ENCODE measurements at places on chromosomes 13 and 19.
A peak's percentile ranks its signal among the peaks of the same experiment; 100 is the strongest.

DNA sequence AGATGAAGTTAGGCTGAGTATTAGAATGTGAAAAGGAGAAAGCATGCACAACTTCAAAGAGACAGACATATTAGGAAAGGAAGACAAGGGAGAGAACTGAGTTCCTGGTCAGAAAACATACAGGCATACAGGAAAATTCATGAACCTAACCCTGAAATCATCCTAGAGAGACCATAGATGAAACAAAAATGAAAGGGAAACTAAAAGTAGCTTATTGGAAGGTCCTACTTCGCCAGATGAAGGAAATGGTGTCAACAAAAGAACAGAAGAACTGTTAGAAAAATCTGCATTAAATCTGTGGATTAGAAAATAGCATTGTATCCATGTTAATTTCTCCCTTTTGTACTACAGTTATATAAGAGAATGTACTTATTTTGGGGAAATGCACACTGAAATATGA lies 169.0 kb upstream of the UFM1 start:
- DNase-seq = no peak

- DNase-seq = peak; percentile 84
These were observed 13.5 kb downstream of the DPF1 start for GRCh38 chr19:38210458-38210987.

GRCh38 chr13:100394005-100394695 lies 194.4 kb downstream of the GGACT start:
- DNase-seq = no peak

- DNase-seq = no peak
These were observed 395.6 kb downstream of the KLF12 start for GRCh38 chr13:73738626-73739025.

DNA sequence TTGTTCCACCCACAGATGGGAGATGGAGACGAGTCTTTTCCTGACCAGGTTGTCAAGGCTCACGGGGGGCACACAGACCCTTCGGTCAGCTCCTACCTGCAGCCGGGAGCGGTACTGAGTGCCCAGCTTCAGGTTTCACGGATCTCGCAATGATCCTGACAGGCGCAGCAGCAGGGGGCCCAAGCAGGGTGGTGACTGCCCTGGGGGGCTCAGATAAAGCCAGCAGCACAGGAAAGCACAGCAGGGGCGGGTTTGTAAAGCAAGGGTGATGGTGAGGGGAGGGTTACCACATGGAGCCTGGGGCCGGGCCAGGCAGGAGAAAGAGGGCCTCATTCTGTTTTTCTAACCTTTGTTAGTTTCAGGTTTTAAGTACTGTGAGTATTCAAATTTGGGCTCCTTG lies 41.7 kb upstream of the ATP11A start:
- DNase-seq = peak; percentile 67

GRCh38 chr19:45599286-45599685 lies 2.7 kb downstream of the GPR4 start:
- no peak for DNase-seq

- DNase-seq = no peak
These were observed at the start of gene PPP1R12C for GRCh38 chr19:55116859-55117662. Gene PPP1R12C (minus strand): TSS chr19:55117637. CDS start chr19:55117543, 94 bp downstream.

- DNase-seq = peak; percentile 71
These were observed 10.7 kb downstream of the ANO8 start for GRCh38 chr19:17323964-17324332.

DNA sequence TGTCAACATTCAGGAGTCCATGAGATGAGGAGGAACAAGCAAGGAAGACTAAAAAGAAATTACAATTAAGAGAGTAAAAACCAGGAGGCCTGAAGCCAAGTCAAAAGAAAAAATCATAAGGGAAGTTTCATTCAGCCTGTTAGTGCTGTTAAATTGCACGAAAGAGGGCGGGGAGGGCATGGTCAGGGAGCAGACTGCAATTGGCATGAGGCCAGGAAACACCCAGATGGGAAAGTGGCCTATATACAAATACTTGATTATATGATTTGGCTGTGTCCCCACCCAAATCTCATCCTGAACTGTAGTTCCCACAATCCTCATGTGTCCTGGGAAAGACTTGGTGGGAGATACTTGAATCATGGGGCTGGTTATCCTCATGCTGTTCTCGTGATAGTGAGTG lies 43.9 kb downstream of the TNFSF13B start:
- DNase-seq = no peak

DNA sequence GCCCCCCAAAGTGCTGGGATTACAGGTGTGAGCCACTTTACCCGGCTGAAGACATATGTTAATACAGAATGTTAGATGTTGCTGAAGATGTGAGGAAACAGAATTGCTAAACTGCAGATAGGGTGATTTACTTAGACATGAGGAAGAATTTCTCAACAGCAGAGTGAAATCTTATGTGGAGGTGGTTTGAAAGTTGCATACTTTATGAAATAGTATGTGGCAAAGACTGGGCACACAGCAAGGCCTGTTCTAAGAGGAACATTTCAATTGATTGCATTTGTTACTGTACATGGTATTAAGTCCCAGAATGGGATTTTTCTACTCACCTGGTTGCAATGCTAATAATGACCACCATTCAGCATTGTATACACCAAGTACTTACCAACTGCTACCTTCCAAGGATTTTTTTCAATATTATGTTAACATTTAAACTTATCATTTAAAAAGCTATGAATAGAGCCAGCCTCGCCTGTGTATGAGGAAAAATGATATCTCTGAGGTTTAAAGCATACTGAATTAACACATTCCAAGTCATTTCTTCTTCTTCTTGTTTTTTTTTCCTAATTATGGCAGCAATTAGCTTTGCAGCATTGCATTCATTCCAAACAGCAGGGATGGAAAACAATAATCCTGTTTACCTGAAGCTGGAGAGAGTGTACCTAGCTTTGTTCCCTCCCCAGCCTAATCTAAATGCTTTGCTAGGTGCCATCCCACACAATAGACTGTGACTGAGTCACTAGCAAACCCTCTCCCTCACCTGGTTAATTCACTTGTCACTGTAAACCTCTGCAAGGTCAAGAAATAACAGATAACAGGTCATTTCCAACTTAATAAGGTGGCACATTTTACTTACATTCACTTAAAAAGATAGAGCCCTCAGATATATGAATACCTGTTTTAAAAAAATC lies 19.4 kb upstream of the KLF5 start:
- no peak for DNase-seq

GRCh38 chr19:2827840-2828489 lies 8.3 kb downstream of the ZNF554 start:
- DNase-seq = no peak

DNA sequence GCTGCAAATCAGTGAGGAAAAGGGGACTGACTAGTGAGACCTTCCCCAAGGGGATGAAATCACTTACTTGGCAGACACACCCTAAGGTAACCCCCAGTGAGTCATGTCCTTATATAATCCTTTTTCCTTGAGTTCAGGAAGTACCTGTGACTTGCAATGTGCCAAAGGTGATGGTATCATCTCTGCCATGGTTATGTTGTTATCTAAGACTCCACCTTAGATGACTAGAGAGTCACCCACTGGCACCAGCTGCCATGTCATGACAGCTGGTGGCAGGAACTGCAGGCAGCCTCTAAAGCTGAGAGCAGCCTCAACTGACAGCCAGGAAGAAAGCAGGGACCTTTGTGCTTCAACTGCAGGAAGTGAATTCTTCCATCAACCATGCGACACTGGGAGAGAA lies 12.5 kb downstream of the PBX4 start:
- no peak for DNase-seq

DNA sequence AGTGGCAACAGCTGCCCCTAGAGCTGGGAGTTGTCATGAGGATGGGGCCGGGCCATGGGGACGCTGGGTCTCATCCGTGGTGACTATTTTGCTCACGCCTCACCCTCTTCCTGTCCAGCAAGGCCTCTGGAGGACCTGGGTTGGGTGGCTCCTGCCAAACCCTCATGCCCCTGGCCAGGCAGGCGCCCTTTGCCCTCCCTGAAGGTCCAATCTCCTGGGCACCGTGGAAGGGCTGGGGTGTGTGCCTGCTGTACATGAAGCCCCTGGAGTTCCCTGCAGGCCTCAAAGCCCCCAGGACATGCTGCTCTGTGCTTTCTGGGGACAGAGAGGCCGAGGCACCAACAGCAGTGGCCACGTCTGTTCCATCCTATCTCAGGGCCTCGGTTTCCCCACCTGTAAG lies 13.8 kb downstream of the LRP3 start:
- DNase-seq = no peak

- no peak for DNase-seq
These were observed 41.5 kb upstream of the C13orf46 start for GRCh38 chr13:114015111-114015968.

GRCh38 chr19:39209196-39209595 lies 5.1 kb upstream of the SYCN start:
- DNase-seq = no peak

DNA sequence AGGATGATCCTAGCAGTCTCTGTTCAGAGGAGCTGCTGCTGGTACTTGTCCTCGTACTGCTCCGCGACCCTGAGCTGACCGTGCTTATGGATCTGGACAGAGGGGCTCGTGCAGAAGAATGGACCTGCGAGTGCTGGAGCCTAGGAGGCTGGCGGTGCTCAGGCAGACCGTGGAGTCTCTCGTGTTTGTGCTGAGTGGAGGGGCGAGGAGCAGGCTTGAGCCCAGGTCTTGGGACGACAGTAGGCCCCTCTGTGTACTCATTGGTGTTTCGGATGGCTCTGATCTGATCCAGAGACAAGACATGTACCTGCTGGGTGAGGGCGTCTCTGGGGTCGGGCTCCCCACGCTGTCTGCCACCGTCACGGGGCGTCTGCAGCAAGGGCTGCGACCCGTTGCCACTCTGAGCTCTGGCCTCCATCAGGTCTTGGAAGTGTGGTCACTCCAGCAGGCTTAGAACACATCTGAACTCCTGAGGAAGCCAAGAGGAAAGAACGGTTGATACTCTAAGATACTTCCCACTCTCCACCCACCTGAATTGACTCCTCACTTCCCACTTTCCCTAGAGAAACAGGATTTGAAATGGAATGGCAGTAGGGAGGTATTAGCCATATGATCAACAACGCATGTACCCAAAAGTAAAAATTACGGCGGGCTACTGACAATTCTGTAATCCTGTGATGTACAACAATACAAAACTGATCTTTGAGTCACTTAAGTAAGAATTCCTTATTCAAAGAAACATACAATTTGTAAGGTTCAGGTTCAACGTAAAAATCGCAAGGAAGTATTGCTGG lies 3.4 kb downstream of the SPRY2 start:
- DNase-seq = peak; percentile 41

DNA sequence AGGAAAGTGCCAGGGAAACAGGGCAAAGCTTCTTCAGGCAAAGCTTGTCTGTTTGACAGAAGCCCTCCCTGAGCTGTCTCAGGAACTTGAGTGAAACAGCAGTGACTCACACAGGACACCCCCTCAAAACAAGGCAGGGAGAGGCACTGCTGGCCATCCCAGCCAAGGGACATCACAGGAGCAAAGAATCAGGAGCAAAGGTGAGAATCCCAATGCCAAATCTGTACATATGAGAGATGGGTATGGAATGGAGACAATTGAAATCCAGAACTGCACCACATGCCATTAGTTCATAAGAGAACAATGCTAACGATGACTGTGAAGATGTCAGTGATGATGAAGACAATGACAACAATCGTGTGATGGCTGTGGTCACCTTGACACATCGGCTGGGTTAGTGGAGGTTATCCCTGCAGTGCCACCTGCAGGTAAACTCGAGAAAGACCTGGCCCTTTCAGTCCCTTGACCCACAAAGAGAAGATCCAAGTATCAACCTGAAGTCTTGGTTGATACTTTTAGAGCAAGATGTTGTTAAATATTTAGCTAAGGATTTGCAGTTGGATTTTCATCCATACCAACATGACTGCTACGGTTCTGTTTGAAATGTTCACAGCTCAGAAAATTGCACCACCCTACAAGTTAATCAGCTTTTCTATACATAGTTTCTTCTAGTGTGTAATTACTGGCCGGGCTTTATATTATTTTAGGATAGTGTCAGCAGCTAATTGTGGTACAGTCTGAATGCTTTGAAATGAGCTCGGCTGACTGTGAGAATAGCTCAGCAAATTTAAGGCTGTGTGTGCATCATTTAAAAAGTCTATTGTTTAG lies 42.0 kb upstream of the IPO5 start:
- peak; percentile 67 for DNase-seq

GRCh38 chr13:100525453-100526317 lies 62.9 kb downstream of the GGACT start:
- DNase-seq = peak; percentile 87

- DNase-seq = no peak
These were observed 3.7 kb upstream of the INTS6 start for GRCh38 chr13:51456510-51456909.

GRCh38 chr13:33277946-33278345 lies 7.6 kb downstream of the STARD13 start:
- DNase-seq = no peak

DNA sequence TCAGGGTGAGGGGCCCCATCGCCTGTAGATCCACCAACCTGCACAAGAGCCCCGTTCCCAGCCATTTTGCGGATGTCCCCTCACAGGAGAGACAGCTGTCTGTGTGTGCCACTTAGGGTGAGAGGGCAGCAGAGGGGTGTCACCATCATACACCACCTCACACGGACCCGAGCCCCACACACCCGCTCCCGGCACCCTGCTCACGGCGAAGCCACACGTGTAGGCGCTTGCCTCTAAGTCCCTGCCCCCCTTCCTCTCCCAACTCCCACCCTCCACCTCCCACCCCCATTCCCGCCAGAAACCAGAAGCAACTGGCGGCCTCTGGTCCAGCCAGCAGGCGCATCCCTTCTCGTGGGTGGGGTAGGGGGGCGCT lies 4.0 kb upstream of the DPF1 start:
- DNase-seq = no peak

- no peak for DNase-seq
These were observed 504.8 kb upstream of the SLITRK5 start for GRCh38 chr13:87166348-87166747.
